ENCODE measurements at places on chromosomes 2 and 18.

- no peak for DNase-seq
These were observed 105.3 kb downstream of the SMIM21 start for GRCh38 chr18:75322206-75322605.

DNA sequence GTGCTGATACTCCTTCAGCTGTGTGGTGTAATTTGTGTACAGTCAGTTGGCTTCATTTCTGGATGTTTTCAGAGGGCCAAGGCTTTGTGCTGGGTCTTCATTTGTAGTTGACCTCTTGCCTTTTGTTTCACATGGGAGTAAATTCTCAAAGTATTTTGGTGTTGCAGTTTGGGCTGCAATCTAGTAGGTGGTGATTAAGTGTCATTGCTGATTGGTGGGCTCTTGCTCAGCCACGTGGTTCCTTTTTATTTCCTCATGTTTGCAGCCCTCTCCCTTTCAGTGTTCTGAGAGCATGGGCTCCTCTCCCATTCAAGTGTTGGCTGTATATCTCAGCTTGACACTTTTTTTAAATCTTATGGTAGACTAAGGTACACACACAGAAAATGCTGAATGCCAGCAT, 96.8 kb downstream of the SNTG2 start:
- no peak for DNase-seq

- no peak for DNase-seq
These were observed 55.3 kb upstream of the RMDN2 start for GRCh38 chr2:37869771-37870170.

DNA sequence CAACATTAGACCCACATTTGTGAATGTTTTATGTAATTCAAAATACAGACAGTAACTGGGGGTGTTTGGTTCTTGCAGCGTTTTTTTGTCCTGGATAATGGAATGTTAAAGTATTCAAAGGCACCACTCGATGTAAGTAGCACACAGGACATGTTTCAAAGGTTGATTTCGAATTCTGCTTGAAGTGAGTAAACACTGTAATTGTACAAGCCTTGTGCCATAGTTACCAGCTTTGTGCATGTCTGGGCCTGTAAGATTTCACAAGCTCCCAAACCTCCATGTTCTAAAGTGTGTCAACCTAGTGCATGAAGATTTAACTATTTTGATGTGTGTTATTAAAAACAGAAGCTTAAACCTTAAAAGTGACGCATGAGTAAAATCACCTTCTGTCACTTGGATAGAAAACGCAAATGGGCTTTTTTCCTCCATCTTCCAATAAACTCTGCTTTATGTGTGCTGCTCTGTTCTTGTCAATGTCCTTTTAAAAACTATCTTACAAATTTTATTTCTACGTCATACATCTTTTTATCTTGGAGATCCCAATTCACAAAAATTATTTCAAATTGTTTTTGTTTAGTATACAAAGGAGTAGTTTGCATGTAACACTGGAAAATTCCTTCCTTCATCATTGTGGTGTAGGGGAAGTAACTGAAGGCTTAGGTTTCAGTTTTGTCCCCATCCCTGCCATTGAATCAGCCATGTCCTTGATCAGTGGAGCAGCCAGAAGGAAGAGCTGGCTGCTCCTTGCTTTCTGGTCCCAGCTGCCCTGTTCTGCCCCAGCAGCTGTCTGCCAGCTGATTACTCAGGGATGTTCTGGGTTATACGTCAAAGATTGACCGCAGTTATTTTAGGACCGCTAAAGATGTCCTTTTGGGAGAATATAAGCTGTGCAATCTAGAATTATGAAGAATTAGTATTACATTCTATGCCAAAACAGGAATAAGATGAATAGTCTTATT, 119.2 kb downstream of the PRKRA start:
- DNase-seq: no peak

GRCh38 chr18:48794251-48794970, 156.4 kb downstream of the SMAD7 start:
- no peak for DNase-seq

- no peak for DNase-seq
These were observed 423.2 kb upstream of the CRIM1 start for GRCh38 chr2:35932276-35932963.

DNA sequence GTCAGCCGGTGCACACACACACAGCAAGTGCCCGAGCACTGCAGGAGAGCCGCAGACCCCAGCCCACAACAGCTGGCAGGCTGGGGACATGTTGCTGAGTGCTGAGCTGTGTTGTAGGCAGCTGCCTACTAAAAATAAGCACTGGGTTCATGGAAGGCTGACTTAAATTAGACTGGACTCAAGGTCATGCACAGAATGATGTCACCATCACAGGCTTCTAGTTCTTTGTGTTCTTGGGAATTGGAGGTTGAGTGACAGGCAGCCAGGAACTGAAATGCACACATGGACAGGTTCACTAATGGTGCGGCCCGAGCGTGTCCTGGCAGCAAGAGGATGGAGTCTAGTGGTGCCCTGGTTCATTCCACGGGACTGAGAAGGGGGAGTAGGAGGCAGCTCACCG, 71.3 kb downstream of the VWA3B start:
- no peak for DNase-seq

- DNase-seq: no peak
These were observed 99.0 kb downstream of the CPS1 start for GRCh38 chr2:210655229-210655975.

- DNase-seq: no peak
These were observed 4.0 kb downstream of the COPS9 start for GRCh38 chr2:240131941-240132650.

DNA sequence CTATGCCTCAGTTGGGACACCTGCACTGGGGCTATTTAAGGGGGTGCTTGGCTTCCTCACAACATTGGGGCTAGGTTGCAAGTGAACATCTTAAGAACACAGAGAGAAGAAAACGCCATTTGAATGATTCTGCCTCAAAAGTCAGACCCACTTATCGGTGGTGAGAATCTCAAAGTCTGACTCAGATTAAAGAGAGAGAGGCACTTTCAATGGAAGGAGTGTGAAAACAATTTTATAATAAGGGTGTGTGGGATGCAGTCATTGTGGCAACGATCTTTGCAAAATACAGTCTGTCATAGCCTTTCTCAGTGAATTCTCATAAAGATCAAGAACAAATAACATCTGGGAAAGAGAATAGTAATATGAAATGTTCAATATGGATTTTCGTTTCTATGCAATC, 41.8 kb downstream of the CCDC102B start:
- DNase-seq: no peak

DNA sequence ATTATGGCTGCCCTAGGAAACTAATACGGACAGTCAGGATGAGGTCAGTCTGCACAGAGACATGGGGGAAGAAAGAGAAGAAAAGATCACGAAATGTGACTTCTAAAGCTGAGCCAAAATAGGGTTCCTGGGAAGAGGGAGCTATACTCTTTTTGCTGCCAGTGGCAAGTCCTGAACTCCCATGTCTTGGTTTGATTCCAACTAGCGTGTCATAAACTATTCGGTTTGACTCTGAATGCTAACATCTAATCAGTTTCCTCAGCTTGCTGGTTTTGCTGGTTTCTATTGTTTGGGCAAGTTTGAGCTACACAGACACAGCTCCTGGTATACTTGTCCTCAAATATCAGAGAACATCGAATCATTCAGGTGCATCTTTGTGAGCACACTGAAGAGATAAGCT, 80.5 kb upstream of the CYP1B1 start:
- no peak for DNase-seq

DNA sequence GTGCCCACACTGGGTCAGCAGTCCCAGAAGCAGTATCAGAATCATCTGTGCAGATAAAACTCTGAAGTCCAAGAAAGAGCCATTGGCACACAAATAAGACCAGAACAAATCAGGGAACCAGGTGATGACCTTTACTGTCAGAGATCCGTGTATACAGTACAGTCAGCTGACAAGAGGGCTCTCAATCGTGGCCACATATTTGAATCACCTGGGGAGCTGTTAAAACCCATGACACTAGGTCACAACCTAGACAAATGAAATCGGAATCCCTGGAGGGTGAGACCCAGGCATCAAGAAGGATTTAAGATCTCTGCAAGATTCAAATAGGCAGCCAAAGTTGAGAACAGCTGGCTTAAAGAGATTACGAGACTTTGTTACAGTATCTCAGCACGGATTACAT, 807.1 kb downstream of the RNF144A start:
- no peak for DNase-seq

GRCh38 chr2:40364151-40364874, 87.6 kb downstream of the SLC8A1 start:
- DNase-seq: no peak

DNA sequence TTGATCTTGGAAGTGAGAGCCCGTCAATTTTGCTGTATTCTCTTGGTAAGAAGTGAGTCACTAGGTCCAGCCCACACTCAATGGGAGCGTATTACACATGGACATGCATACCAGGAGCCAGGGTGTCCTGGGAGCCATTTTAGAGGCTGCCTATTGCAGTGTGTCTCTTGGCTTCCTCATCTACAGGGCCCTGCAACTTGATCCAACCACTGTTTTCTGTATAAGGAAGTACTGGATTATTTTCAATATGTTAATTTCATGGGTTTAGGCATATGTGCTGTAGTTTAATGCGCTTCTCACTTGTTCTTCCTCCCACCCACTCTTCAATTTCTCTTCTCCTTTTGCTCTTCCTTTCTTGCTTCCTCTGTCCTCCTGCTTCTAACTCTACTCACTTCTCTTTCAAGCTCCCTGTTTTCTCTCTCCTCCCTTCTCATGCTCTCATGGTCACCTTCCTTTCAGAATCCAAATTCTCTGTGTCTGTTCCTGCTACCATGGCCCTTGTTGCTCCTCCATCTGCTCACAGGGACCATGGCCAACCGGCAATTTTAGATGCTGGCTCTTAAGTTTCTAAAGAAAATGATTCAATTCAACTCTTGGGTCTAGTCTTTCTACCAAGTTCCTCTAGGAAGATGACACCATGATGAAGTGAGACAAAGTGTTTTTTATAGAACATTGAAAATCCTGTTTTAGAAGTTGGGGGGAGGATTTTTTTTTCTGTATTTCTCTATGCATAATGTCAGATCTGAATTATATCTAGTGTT, 152.0 kb upstream of the ZEB2 start:
- peak; percentile 55 for DNase-seq

DNA sequence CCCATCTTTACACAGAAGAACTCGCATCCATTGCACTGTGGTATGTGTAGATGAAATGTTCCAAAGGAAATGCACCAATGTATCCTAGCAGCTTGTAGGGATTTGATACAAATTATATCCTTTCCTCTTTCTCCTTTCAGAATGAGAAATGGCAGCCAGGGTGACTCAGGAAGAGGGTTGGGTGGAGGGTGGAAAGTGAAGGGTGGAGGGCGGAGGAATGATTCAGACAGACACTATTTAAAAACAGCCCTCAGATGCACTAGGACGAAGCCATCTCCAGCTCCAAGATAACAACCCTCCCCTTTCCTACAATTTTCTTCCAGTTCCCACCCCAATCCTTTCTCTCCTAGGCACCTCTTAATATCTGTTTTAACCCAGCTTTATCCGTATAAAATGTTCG, 96.2 kb upstream of the STK39 start:
- DNase-seq: no peak

GRCh38 chr2:29766191-29766590, 155.2 kb downstream of the ALK start:
- DNase-seq: no peak

GRCh38 chr18:55228191-55228590, 268.9 kb upstream of the CCDC68 start:
- DNase-seq: no peak

DNA sequence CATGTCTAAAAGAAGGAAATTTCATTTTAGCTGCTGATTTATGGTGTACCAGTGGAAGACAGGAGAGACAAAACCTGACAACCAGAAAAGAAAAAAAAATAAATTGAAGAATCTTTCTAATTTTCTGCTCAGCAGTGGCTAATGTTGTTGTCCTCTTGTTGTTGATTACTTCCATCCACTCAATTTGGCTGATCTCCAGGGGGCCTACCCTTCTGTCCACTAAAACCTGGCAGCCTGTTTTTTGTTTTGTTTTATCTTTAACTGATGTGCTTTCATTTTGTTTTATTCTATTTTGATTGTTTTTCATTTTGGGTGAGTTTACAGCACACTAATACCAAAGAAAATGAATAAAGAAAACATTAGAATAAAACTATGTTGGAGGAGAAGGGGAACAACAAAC, 27.4 kb downstream of the TFPI start:
- DNase-seq: peak; percentile 36

DNA sequence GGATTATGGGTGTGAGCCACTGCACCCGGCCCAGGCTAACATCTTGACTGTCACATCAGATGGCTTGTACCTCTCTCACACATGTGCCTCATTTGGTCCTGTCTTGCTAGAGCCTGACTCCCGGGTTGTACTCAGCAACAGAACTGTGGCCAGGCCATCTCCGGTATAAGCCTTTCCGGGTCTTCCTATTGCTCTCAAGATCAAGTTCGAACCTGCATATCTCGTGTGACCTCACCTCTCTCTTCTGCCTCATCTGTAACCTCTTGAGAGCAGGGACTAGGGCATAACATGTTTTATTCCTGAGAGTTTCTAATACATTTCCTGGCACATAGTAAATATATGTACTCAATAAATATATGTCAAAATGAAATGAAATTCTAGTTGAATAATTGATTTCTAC, 114.0 kb downstream of the ACAA2 start:
- no peak for DNase-seq

GRCh38 chr2:3107567-3107966, 270.1 kb downstream of the EIPR1 start:
- DNase-seq: no peak

- no peak for DNase-seq
These were observed 13.2 kb downstream of the CEP76 start for GRCh38 chr18:12689256-12689850.

- DNase-seq: no peak
These were observed 374.2 kb upstream of the ID2 start for GRCh38 chr2:8307606-8308180.

DNA sequence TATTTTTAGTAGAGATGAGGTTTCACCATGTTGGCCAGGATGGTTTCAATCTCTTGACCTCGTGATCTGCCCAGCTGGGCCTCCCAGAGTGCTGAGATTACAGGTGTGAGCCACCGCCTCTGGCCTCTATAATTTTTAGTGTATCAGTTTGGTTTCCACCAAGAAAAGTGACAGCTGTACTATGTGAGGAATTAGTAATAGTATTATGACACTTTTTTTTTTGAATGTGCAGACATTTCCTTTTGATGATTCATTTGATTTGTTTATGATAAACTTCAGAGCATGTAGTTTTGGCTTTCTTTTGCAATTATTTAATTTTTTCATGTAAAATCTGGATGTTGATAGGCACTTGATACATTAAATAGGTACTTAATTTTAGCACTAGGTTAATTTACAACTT, 61.5 kb downstream of the PTPN4 start:
- no peak for DNase-seq

GRCh38 chr18:76405280-76405679, 89.8 kb downstream of the ZNF516 start:
- no peak for DNase-seq

DNA sequence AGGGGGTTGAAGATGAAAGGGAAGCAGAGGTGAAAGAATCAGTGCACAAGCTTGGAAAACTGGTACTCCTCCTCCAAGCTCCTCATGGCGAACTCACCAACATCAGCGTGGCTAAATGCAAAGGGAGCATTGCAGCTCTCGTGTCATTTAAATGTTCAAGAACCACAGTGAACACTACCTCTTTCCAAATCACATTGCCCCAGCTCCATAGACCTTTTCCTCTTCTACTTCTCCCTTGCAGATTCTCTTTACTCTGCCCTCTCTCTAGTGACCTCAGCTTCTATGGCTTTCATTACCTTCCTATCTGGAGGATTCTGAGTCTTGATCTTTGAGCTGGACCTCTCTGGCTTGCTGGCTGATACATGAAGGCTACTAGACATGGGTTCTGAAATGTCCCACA, 14.3 kb downstream of the EPB41L3 start:
- DNase-seq: no peak

- no peak for DNase-seq
These were observed 235.6 kb downstream of the BCL11A start for GRCh38 chr2:60317844-60318243.

GRCh38 chr2:66684289-66684688, 249.4 kb downstream of the MEIS1 start:
- no peak for DNase-seq

All from NCI-H446 (cell line).